Spleen (tissue), 13 donors: ENCODE measurements at places on chromosomes 5 and 9. TPM values are rescaled to one million over a fixed set of nuclear protein-coding genes. Genes with fewer than 3 reads are reported as not detected.

S1PR3 gene
- total RNA-seq, result 49.2 TPM

GMCL2 gene
- not detected for total RNA-seq

LCN12 gene
- total RNA-seq, result 12.5 TPM

FRMPD1 gene
- not detected for total RNA-seq

SCGB3A2 gene
- not detected for total RNA-seq
